ENCODE measurements at places on chromosomes 1 and 21.

DNA sequence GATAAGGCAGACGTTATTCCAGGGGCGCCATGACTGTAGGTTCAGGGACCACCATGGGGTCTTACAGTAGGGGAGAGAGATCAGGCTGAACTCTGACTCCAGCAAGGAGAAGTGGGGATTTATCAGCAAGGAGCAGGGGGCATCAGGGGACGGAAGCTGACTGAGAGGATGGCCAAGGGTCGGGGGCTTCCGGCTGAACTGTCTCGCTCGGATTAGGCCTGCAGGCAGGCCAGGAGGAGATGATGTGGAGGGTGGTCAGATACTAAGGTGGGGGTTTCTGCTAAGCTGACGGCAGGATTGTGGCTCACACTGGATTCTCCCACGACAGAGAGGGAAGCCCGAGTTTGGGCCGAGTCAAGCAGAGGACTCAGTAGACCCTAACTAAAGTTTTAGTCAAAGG is 186.9 kb upstream of the VAMP3 start:
- H3K4me1 ChIP-seq: peaks cover 5% of the 10 kb centered on the region
- no peaks in the 10 kb centered on the region for H3K27me3 ChIP-seq
- no peak for DNase-seq
- no peaks in the 10 kb centered on the region for H3K36me3 ChIP-seq
- H3K4me3 ChIP-seq: no peak overlapping the region
- no peak overlapping the region for H3K27ac ChIP-seq

DNA sequence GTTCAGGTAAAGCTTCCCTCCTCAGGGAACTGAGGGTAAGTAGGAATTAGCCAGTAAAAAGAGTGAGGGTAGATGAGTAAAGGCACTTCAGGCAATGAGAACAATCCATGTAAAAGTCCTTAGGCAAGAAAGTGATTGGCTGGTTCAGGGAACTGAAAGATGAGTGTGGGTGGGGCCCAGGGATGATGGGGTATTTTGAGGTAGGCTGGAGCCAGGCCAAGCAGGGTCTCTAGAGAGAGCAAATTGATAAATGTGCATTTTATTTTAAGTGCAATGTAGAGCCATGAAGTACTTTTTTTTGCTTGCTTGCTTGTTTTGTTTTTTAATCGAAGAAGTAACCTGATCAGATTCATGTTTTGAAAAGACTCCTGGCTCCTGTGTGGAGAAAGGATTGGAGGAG is 26.5 kb downstream of the OSBPL9 start:
- no peaks in the 10 kb centered on the region for H3K27me3 ChIP-seq
- peak overlapping the region; percentile 64 for H3K27ac ChIP-seq

DNA sequence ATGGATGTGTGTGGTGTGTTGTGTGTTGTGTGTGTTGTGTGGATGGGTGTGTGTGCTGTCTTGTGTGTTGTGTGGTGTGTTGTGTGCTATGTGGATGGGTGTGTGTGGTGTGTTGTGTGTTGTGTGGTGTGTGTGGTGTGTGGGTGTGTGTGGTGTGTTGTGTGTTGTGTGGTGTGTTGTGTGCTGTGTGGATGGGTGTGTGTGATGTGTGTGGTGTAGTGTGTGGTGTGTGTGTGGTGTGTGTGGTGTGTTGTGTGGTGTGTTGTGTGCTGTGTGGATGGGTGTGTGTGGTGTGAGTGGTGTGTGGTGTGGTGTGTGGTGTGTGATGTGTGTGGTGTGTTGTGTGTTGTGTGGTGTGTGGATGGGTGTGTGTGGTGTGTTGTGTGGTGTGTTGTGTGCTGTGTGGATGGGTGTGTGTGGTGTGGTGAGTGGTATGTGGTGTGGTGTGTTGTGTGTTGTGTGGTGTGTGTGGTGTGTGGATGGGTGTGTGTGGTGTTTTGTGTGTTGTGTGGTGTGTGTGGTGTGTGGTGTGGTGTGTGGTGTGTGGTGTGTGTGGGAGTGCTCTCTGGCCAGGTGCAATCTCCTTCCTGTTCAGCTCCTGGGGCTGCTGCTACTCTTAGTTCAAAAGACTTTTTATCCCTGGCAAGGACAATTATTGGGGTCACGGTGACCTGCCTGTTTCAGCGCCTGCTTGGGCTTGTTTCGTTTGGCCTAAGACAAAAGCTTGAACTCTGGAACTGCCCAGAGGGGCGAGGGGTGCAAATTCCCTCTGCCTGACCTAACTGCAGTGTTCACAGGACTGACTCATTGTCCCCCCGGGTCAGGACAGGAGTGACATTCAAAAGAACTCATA is 101.1 kb downstream of the UBIAD1 start:
- no peak overlapping the region for H3K4me3 ChIP-seq
- no peak for DNase-seq
- no peak overlapping the region for H3K27ac ChIP-seq
- H3K27me3 ChIP-seq: no peaks in the 10 kb centered on the region

- H3K36me3 ChIP-seq: no peaks in the 10 kb centered on the region
- H3K27ac ChIP-seq: no peak overlapping the region
- DNase-seq: no peak
- H3K4me3 ChIP-seq: no peak overlapping the region
These were observed 44.8 kb downstream of the TMCC2 start for GRCh38 chr1:205272536-205272935.

DNA sequence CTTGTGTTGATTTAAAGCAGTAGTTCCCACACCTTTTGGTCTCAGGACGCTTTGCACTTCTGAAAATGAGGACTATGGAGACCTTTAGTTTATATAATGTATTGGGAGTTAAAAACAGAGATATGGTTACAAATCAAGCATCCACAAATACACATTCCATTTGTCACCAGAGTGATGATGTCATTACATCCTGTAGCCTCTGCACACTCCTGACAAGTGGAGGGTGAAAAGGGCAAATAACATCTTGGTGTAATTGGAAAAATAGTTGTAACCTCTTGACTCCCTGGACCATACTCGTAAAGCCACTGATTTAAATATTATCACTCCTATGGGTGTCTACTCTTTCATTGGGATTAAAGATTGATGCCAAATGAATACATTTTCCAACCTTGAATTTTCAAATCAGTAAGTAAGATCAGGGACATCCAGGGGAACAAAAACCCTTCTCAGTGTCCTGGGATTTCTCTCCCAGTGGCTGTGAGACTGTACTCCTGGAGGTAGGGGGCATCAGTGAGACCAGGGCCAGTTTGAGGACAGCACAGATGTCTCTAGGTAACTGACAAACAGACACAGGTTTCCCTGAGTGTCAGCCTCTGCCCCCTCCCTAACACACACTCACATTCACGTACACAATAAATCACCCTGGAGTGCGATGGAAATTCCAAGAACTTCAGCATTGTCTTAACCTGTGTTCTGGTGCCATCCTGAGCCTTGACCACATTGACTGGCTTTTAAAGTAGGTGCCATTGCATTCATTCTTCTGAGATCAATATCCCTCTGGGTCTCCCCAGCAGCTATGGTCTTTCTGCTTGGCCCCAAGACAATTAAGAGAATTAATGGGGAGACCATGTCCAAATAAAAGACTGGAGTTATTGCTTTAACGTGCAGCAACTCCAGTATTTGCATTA is 63.0 kb downstream of the NR5A2 start:
- no peaks in the 10 kb centered on the region for H3K36me3 ChIP-seq
- DNase-seq: no peak
- H3K4me1 ChIP-seq: no peaks in the 10 kb centered on the region
- H3K4me3 ChIP-seq: no peak overlapping the region

All from hepatocyte (in vitro differentiated cells).